ENCODE measurements at places on chromosomes 6 and 20. TPM values are rescaled to one million over a fixed set of nuclear protein-coding genes. Genes with fewer than 3 reads are reported as not detected.

GRCh38 chr6:170081556-170081955 lies 209.3 kb downstream of the DLL1 start:
- H3K36me3 ChIP-seq = no peaks in the 10 kb centered on the region
- no peaks in the 10 kb centered on the region for H3K27me3 ChIP-seq
- H3K4me1 ChIP-seq = no peaks in the 10 kb centered on the region
- H3K27ac ChIP-seq = no peak overlapping the region

DNA sequence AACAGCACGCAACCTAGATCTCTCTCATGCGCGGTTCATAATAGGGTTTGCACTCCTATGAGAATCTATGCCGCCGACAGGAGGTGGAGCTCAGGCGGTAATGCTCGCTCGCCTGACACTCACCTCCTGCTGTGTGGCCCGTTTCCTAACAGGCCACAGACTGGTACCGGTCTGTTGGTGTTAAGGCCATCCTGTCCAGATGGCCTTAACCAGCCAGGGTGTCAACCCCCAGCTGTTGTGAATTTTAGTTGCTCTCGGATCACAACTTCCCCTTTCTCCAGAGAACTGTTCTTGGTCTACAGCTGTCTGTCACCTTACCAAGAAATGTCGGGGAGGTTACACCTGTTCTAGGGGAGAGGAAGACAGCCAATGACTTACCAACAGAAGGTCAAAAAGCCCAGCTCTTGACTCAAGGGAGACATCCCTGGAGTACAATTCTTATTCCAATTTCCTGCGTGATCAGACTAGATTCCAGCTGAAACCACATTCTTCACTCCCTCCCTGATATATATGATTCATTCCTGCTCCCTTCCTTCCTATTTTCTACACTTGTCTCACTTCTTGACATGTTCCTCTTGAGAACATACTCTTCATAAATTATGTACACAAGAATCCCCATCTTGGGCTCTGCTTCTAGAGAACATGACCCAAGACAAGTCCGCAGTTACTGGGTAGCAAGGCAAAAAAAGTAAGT lies 23.1 kb upstream of the DNAAF9 start:
- no peaks in the 10 kb centered on the region for H3K36me3 ChIP-seq
- H3K27ac ChIP-seq = no peak overlapping the region
- no peak for DNase-seq
- no peaks in the 10 kb centered on the region for H3K4me1 ChIP-seq
- no peak overlapping the region for H3K4me3 ChIP-seq

DNA sequence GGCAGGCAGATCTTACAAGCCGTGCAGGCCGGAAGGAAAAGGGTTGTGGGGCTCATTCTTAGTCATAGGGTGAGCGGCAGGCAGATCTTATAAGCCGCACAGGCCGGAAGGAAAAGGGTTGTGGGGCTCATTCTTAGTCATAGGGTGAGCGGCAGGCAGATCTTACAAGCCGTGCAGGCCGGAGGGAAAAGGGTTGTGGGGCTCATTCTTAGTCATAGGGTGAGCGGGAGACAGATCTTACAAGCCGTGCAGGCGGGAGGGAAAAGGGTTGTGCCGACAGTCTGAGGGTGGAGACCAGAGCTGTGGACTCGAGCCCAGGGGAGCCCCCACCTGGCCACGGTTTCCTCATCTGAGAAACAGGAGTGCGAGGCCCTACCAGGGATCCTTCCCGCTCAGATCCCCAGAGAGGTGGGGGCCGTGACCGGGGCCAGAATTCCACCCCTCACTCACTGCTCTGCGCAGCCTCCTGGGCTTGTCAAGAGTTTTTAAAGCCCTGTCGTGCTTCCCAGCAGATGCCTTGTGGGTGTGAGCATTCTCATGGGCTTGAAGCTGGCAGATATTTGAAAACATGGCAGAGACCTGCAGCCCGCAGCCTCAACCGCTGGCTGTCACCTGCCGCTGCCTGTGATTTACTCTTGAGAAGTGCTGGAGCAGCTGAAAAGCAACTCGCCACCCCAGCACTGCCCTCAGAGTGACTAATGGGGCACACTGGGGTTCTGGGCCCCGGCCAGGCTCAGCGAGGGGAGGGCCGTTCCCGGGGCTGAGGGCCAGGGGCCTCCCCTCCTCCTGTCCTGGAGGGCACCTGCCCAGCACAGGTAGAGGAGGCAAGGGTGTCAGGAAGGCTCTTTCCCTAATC lies 31.9 kb downstream of the NTSR1 start:
- H3K4me1 ChIP-seq = peaks cover 33% of the 10 kb centered on the region
- H3K36me3 ChIP-seq = no peaks in the 10 kb centered on the region
- peak; percentile 90 for DNase-seq
- H3K27me3 ChIP-seq = no peaks in the 10 kb centered on the region
- H3K27ac ChIP-seq = peak overlapping the region; percentile 75

DNA sequence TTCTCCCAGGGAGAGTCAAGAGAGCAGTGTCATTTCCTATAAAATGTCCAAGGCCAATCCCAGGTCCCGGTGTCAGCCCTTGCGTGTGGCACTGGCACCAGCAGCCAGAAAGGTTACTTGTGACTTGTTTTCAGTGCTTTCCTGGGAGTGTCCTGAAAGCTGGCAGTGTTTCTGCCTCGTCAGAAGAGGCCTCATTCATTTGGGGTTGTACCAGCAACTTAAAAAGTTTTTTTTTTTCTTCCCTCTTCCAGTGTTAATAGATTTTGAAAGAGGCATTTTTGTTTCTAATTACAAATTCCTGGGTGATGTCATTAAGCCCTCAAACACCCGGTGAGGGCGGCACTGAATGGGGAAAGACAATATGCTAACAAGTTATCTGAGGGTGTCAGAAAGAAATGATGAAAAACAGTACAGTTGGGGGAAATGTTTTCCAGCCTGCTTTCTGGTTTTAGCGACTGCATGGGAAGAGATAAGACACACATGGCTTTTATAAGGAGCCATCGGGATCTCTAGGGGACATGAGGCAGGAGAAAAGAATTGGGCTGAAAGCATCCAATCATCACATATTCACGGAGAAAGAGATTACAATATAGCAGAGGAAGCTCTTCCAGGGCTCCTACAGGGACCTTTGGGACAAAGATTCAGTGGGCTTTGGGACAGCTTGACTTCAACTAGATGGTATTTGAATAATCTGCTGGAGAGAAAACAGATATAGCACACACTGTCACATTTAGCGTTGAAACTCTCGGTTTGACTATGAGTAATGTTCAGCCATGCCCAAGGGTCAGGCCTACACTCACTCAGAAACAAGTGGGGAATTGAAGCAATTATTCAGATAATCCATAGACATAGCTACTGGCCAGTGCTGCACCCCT lies 153.0 kb downstream of the BCAS1 start:
- H3K27me3 ChIP-seq = no peaks in the 10 kb centered on the region
- no peak for DNase-seq
- H3K4me1 ChIP-seq = peaks cover 20% of the 10 kb centered on the region
- no peaks in the 10 kb centered on the region for H3K36me3 ChIP-seq
- H3K4me3 ChIP-seq = no peak overlapping the region

DNA sequence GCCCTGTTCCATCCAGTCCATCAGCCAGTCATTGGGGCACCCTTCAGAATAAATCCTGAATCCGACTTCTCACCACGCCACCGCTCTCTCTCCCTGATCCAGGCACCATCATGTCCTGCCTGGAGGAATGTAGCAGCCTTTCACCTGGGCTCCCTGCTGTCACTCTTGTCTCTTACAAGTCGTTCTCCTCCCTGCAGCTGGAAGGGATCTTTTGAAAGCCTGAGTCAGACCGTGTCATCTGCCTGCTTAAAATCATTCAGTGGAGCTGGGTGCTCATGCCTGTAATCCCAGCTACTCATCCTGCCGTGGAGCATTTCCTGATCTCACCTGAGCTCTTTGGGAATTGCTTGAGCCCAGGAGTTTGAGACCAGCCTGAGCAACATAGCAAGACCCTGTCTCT lies 19.2 kb upstream of the KCNG1 start:
- H3K27ac ChIP-seq = no peak overlapping the region
- no peak overlapping the region for H3K4me3 ChIP-seq
- H3K36me3 ChIP-seq = no peaks in the 10 kb centered on the region
- no peaks in the 10 kb centered on the region for H3K27me3 ChIP-seq
- no peak for DNase-seq
- no peaks in the 10 kb centered on the region for H3K4me1 ChIP-seq

Gene ZKSCAN3
- 11.9 TPM for total RNA-seq
